K562 (cell line): ENCODE measurements at places on chromosomes 2 and 18. TPM values are rescaled to one million over a fixed set of nuclear protein-coding genes. Genes with fewer than 3 reads are reported as not detected.

HMSD gene
- polyA plus RNA-seq: 0.05 TPM in 1 of 2 replicates, not detected in the other

SPHKAP gene
- polyA plus RNA-seq: not detected in 2 replicates

UGT1A8 gene
- not detected in 2 replicates for polyA plus RNA-seq

FEV gene
- polyA plus RNA-seq: 0.78 and 1.7 TPM in 2 replicates

GRHL1 gene
- 4.7 and 5.8 TPM in 2 replicates for polyA plus RNA-seq

MC4R gene
- not detected in 2 replicates for polyA plus RNA-seq

GPATCH11 gene
- polyA plus RNA-seq: 15.2 and 15.6 TPM in 2 replicates

KIAA2012 gene
- polyA plus RNA-seq: not detected in 2 replicates

HADHB gene
- 84.6 and 94.9 TPM in 2 replicates for polyA plus RNA-seq

TUBA4B gene
- not detected in 2 replicates for polyA plus RNA-seq

- no peaks in the 10 kb centered on the region for H3K4me1 ChIP-seq
- no peak overlapping the region for H3K4me3 ChIP-seq
- DNase-seq: no peak
- no peaks in the 10 kb centered on the region for H3K36me3 ChIP-seq
- no peaks in the 10 kb centered on the region for H3K27me3 ChIP-seq
- H3K27ac ChIP-seq: no peak overlapping the region
Measured at GRCh38 chr2:191222507-191222906, 22.7 kb upstream of the MYO1B start.

- no peak for DNase-seq
- no peaks in the 10 kb centered on the region for H3K4me1 ChIP-seq
- H3K27ac ChIP-seq: no peak overlapping the region
- no peaks in the 10 kb centered on the region for H3K27me3 ChIP-seq
- no peaks in the 10 kb centered on the region for H3K36me3 ChIP-seq
Measured at GRCh38 chr2:217271813-217272212, 411.9 kb upstream of the TNP1 start.

DNA sequence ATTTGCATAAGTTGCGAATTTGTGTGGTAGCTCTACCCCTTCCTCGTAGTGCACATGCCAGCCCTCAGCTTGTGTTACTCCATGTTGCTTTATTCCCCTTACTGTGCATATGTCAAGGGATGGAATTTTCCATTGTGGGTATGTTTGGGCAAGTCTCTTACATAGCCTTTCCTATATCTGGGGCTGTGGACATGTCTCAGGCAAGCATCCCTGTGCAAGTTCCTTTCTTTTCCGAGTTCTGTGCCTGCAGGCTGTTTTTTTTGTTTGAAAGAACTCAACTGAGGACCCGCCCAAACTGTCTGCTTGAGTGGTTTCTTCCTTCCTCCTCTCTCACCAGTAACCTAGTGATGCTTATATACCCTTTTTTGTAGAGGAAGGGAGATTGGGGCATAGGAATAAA, 1739.1 kb upstream of the PIK3C3 start:
- H3K27me3 ChIP-seq: no peaks in the 10 kb centered on the region
- no peak for DNase-seq

- H3K27ac ChIP-seq: no peak overlapping the region
- no peaks in the 10 kb centered on the region for H3K27me3 ChIP-seq
- peaks cover 93% of the 10 kb centered on the region for H3K36me3 ChIP-seq
- no peak overlapping the region for H3K4me3 ChIP-seq
- no peaks in the 10 kb centered on the region for H3K4me1 ChIP-seq
- DNase-seq: no peak
Measured at GRCh38 chr2:15511686-15512085, 49.4 kb downstream of the NBAS start.

DNA sequence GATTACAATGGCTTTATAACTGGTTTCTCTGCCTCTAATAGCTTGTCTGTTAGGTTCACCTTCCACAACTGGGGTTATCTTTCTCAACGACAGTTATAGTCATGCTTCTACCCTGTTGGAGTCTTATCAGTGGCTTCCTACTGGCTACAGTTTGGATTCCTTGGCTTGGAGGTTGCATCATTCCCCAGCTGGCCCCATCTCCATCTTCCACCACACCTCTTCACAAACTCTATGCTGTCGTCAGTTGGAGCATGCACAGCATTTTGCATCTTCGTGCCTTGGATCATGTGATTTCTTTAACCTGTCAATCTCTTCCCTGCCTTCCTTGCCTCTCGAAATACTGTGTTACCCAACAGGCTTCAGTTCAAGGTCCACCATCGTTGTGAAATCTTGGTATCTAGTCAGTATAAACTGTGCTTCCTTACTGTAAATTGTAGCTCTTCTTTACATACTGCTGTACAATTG, 316.3 kb upstream of the CXCR4 start:
- no peak overlapping the region for H3K4me3 ChIP-seq
- no peaks in the 10 kb centered on the region for H3K27me3 ChIP-seq
- no peak overlapping the region for H3K27ac ChIP-seq
- no peaks in the 10 kb centered on the region for H3K4me1 ChIP-seq
- no peaks in the 10 kb centered on the region for H3K36me3 ChIP-seq

- DNase-seq: no peak
- no peak overlapping the region for H3K27ac ChIP-seq
- H3K36me3 ChIP-seq: no peaks in the 10 kb centered on the region
- H3K27me3 ChIP-seq: no peaks in the 10 kb centered on the region
- H3K4me3 ChIP-seq: no peak overlapping the region
Measured at GRCh38 chr2:212424082-212424481, 114.5 kb downstream of the ERBB4 start.

DNA sequence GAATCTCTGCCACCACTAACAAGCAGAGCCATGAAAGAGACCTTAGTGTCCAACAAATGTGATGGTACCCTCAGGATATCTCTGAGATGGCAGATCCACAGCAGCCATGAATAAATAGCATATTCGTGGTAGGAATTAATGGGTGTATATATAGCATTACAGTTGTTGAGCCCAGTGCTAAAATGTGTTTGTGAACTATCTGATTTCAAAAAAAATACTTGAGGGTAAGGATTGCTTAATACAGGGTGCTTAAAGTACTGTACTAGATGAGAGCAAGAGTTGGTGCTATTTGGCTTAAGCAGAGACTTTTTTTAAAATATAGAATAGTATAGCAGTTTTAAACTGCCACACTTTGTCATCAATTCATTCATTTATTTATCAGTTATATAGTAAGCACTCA, 101.5 kb upstream of the GALNT5 start:
- no peaks in the 10 kb centered on the region for H3K36me3 ChIP-seq
- no peak for DNase-seq
- H3K27me3 ChIP-seq: no peaks in the 10 kb centered on the region
- H3K4me1 ChIP-seq: no peaks in the 10 kb centered on the region

GRCh38 chr18:22542406-22542835, 124.7 kb upstream of the CTAGE1 start:
- no peak overlapping the region for H3K4me3 ChIP-seq
- DNase-seq: no peak
- H3K27me3 ChIP-seq: peaks cover 5% of the 10 kb centered on the region
- H3K27ac ChIP-seq: no peak overlapping the region
- H3K4me1 ChIP-seq: no peaks in the 10 kb centered on the region
- no peaks in the 10 kb centered on the region for H3K36me3 ChIP-seq

DNA sequence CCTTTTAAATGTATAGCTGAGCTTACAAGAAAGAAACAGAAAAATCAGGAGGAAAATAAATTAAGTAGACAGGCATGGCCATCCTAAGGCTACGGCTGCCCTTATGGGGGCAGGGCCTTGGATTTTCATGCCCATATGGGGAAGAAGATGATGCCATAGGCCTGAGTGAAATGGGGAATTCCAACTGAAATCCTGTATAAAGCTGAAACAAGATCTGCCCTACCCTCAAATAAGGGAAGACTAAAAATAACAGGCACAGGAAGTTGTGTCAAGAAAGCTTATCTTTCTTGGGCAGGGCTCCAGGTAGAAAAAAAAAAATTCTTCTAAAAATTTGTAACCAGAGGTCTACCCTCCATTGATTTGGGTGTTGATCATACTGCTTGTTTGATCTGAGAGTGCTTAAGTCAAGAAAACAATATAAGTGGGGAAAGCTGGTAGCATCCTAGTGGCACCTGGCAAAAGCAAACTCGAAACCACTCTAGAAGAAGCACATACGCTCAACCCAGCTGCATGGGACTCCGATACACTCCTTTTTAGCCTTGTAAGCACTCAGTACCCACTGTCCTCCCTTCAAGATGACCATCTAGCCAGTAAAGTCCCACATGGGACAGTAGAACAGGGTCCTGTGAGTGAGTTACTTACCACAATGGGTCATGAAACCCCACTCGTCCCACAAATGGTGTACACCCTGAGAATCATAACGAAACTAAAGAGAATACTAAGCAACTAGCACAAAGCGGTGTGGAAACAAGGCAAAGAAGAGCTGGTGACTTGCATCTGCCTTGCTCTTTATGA, 22.3 kb downstream of the DNAH7 start:
- no peak for DNase-seq
- no peak overlapping the region for H3K4me3 ChIP-seq
- H3K4me1 ChIP-seq: no peaks in the 10 kb centered on the region
- no peak overlapping the region; the same call in 2 of the 3 replicates for H3K27ac ChIP-seq
- no peaks in the 10 kb centered on the region for H3K36me3 ChIP-seq

DNA sequence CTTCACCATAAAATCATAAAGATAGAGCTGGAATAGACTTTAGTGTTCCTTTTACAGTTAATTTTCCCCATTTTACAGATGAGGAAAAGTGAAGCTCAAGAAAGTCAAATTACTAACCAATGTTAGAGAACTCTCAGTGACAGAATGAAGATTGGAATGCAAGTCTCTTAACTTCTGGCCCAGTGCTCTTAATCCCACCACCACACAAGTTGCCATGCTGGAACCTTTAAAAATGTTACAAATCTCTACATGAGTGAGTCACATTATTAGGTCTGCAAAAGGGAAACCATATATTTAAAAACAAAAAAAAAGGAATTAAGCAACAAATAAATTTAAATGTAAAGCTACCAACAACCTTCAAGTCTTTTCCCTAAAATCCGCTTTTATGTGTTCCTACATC, 3.5 kb downstream of the NCKAP1 start:
- DNase-seq: no peak
- peak overlapping the region; percentile 76; the same call in 1 of the 2 replicates for H3K4me3 ChIP-seq
- H3K27ac ChIP-seq: peak overlapping the region; percentile 74; the same call in 2 of the 3 replicates
- H3K4me1 ChIP-seq: peaks cover 16% of the 10 kb centered on the region
- no peaks in the 10 kb centered on the region for H3K27me3 ChIP-seq

- H3K27ac ChIP-seq: no peak overlapping the region
- peaks cover 8% of the 10 kb centered on the region; the same call in 1 of the 3 replicates for H3K4me1 ChIP-seq
- H3K4me3 ChIP-seq: no peak overlapping the region
Measured at GRCh38 chr2:27174638-27175037, 25.8 kb downstream of the TCF23 start.

DNA sequence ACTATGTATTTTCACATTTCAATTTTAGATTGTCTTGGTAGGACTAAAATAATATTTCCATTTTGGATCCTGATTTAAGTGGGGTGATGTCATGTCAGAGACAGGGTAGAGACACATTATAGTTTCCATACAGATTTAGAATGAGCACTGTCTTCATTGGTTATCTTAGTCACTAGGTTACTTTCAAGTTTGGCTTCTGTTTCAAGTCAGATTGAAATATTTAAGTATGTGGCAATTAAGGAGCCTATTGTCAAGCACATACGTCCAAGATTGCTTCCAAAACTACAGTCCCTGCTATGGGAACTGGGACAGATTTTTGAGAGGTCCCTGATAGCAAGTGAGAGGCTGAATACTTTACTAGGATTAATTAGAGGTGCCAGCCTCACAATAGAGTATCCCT, 89.2 kb upstream of the FAM117B start:
- no peaks in the 10 kb centered on the region for H3K36me3 ChIP-seq
- DNase-seq: no peak
- H3K27ac ChIP-seq: no peak overlapping the region

- peak; percentile 87 for DNase-seq
- no peak overlapping the region for H3K27ac ChIP-seq
- H3K4me1 ChIP-seq: no peaks in the 10 kb centered on the region
- no peak overlapping the region for H3K4me3 ChIP-seq
- no peaks in the 10 kb centered on the region for H3K27me3 ChIP-seq
Measured at GRCh38 chr2:8851811-8852560, 14.6 kb upstream of the KIDINS220 start.

GRCh38 chr2:175926272-175926671, 75.8 kb downstream of the LNPK start:
- H3K27ac ChIP-seq: no peak overlapping the region
- peaks cover 21% of the 10 kb centered on the region for H3K36me3 ChIP-seq
- no peak for DNase-seq

- no peak for DNase-seq
- H3K4me1 ChIP-seq: no peaks in the 10 kb centered on the region
- H3K36me3 ChIP-seq: no peaks in the 10 kb centered on the region
- no peak overlapping the region for H3K27ac ChIP-seq
Measured at GRCh38 chr2:68932402-68932801, 20.3 kb downstream of the GKN2 start.

DNA sequence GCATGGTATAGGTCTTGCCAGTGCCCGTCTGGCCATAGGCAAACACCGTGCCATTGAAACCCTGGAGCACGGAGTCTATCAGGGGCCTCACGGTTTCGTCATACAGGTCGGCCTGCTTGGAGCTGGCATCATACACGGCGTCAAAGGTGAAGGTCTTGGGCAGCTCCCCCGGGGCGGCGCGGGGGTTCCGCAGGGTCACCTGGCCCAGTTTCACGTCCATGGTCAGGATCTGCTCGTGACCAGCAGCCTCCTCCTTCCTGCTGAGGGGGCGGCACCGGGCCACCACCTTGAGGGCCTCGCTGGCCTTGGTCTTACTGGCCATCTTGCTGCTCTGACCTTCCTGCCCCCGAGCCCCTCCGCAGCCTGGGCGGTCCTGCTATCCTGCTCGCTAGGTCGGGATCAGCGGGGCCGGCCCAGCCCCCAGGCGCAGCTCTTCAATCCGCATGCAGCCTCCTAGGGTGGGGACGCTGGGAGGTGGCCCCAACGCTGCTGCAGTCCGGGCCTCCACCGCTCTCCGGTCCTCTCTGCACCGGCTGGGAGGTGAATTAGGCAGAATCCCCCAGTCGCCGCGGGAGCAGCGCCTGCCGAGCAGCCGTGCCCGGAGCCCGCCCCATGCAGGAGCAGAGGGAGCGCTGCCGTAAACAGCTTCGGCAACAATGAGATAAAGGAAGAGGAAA, 563 bp downstream of the KIF3C start:
- peaks cover 6% of the 10 kb centered on the region; the same call in 1 of the 3 replicates for H3K4me1 ChIP-seq
- no peaks in the 10 kb centered on the region for H3K36me3 ChIP-seq
- no peaks in the 10 kb centered on the region for H3K27me3 ChIP-seq
- H3K4me3 ChIP-seq: peak overlapping the region; percentile 64
- H3K27ac ChIP-seq: peak overlapping the region; percentile 51

GRCh38 chr2:53512071-53512826, 255.4 kb upstream of the CHAC2 start:
- H3K4me3 ChIP-seq: no peak overlapping the region
- no peaks in the 10 kb centered on the region for H3K4me1 ChIP-seq
- DNase-seq: no peak

DNA sequence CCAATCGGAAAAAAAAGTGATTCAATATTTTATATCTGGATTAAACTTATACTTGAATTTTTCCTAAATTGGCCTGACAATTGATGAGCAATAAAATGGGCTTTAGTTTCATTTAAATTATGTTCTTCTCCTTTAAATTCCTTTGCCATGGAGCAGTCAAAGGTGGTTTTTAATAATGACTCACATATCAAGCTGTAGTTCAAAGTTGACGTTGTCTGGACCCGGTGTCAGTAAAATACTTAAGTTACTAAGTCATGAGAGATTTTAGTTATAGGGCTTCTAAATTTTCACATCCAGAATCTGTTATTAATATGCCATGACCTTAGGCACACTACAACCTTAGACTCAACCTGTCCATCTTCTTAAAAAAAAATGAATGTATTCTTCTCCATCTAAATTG, 62.5 kb downstream of the CDH2 start:
- H3K36me3 ChIP-seq: no peaks in the 10 kb centered on the region
- DNase-seq: no peak
- no peak overlapping the region for H3K4me3 ChIP-seq

GRCh38 chr2:21256006-21256405, 132.2 kb downstream of the TDRD15 start:
- no peak overlapping the region for H3K4me3 ChIP-seq
- DNase-seq: peak; percentile 20
